ENCODE measurements at places on chromosomes 5 and 9.

- no peak for DNase-seq
Measured at GRCh38 chr9:93525476-93525875, 50.9 kb upstream of the PHF2 start.

DNA sequence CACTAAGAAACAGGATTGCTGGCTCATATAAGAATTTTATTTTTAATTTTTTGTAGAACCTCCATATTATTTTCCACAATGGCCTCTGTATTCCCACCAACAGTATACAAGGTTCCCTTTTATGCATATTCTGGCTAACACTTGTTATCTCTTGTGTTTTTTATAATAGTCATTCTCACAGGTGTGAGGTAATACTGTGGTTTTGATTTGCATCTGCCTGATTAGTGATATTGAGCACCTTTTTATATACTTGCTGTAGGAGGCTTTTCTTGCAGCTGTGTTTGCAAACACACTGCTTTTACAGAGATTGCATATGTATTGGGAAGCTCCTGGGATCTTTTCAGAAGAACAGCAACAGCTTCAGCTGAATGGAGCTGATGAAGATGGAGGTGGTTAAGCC, 164.8 kb downstream of the DEPDC1B start:
- no peak for DNase-seq

GRCh38 chr5:170388818-170389549, at the start of gene KCNMB1:
TSS of gene KCNMB1 (minus strand) at chr5:170389367. CDS start at chr5:170385447, 3,920 bp downstream.
- DNase-seq, result no peak

DNA sequence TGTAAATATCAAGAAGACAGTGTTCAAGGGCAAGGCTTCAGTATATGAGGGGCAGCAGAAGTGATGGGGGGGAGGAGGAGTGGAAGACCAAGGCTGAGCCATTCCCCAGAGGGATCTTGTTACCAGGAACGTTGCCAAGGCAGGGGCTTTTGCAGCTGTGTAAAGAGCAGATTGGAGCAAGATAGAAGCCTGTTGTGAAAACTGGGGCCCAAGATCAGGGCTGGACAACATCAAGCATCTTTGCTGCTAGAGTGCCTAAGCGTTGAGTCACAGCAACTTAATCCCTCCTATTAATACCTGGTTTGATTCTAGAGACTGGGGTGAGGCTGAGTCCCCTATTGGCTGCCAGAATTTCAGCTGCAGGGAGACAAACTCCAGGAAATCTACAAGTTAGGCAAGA, 18.4 kb upstream of the ERCC6L2 start:
- DNase-seq, result no peak

GRCh38 chr5:96070622-96071225, 109.1 kb upstream of the ELL2 start:
- DNase-seq, result no peak

- no peak for DNase-seq
Measured at GRCh38 chr9:22332202-22332601, 114.4 kb upstream of the DMRTA1 start.

Measured in activated CD4-positive, alpha-beta T cell treated with anti-CD3 and anti-CD28 coated beads, Interleukin-2, amount 50 U/mL, for 4 hours (primary cell).